Panc1 (cell line): ENCODE measurements at places on chromosomes 2 and 18. TPM values are rescaled to one million over a fixed set of nuclear protein-coding genes. Genes with fewer than 3 reads are reported as not detected.

GRCh38 chr2:155223781-155224406 lies 525.4 kb downstream of the KCNJ3 start:
- peak; percentile 1 for DNase-seq
- no peak overlapping the region for H3K4me3 ChIP-seq
- H3K4me1 ChIP-seq, result no peaks in the 10 kb centered on the region
- no peaks in the 10 kb centered on the region for H3K27me3 ChIP-seq
- H3K36me3 ChIP-seq, result no peaks in the 10 kb centered on the region

RASGRP3 gene
- total RNA-seq, result 2.6 TPM

DNA sequence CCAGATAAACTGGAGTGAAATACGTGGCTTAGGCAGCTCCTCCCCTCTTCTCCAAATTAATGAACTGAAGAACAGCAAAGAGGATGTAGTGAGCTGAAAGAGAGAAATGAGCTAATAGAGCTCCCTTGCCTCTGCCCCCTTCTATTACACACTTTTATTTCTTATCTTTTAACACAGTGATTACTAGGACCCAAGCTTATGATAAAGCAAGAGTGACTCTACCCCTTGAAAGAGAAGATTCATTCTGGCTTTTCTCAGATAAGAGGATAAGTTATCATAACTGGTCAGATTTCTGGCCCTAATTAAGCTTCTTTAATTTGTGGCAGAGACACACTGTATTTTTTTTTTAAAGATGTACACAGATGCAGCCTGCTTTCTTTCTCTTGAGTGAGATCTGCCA lies 102.2 kb downstream of the MSTN start:
- H3K36me3 ChIP-seq, result no peaks in the 10 kb centered on the region
- no peak overlapping the region for H3K27ac ChIP-seq
- H3K27me3 ChIP-seq, result no peaks in the 10 kb centered on the region
- no peaks in the 10 kb centered on the region for H3K4me1 ChIP-seq

GALNT3 gene
- total RNA-seq, result 0.10 TPM

GRCh38 chr2:121596221-121597080 lies 52.8 kb downstream of the CLASP1 start:
- peak overlapping the region; percentile 34 for H3K4me3 ChIP-seq
- H3K36me3 ChIP-seq, result no peaks in the 10 kb centered on the region
- H3K27me3 ChIP-seq, result no peaks in the 10 kb centered on the region
- H3K4me1 ChIP-seq, result peaks cover 12% of the 10 kb centered on the region; the same call in 1 of the 2 replicates
- H3K27ac ChIP-seq, result peak overlapping the region; percentile 79
- DNase-seq, result peak; percentile 64

DNA sequence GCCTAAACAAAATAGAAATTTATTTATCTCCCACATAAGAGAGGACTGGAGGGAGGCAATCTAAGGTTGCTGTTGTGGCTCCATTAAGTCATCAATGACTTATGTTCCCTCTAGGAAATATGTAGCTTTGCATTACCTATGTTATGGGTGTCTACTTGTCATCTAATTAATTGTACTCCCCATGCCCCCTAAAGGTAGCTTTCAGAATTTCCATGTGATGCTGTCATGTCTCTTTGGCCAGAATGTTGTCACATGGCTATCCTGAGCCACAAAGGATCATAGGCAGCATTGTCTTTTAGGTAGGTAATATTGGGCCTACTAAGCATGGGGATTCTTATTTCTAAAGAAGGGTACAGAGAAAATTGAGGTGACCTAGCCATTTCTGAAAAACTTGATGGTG lies 935.6 kb upstream of the FANCL start:
- no peaks in the 10 kb centered on the region for H3K36me3 ChIP-seq
- DNase-seq, result no peak
- no peaks in the 10 kb centered on the region for H3K27me3 ChIP-seq

- H3K27me3 ChIP-seq, result no peaks in the 10 kb centered on the region
- no peaks in the 10 kb centered on the region for H3K36me3 ChIP-seq
- DNase-seq, result peak; percentile 13
- no peak overlapping the region for H3K27ac ChIP-seq
Measured at GRCh38 chr2:80238692-80239469, 65.7 kb downstream of the LRRTM1 start.

CERS6 gene
- 30.3 TPM for total RNA-seq

DNA sequence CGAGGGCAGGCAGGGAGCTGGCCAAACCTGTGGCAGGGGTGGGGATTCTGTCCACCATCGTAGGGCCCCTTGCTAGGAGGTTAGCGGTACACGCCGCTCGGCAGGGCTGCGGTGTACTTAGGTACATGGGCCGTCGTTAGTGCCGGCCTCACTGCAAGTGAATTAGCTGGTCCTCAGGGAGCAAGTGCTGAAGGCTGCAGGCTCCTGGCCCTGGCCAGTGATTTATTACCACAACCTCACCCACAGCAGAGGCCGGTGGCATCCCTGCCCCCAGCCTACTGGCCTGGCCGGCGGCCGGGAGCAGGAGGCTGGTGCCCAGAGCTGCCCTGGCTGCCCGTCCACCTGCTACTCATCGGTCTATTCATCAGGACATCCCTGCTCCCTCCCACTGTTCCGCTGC lies 19.6 kb upstream of the PTMA start:
- H3K36me3 ChIP-seq, result no peaks in the 10 kb centered on the region
- no peak overlapping the region for H3K4me3 ChIP-seq
- no peak for DNase-seq
- H3K27me3 ChIP-seq, result no peaks in the 10 kb centered on the region
- no peak overlapping the region for H3K27ac ChIP-seq

DNA sequence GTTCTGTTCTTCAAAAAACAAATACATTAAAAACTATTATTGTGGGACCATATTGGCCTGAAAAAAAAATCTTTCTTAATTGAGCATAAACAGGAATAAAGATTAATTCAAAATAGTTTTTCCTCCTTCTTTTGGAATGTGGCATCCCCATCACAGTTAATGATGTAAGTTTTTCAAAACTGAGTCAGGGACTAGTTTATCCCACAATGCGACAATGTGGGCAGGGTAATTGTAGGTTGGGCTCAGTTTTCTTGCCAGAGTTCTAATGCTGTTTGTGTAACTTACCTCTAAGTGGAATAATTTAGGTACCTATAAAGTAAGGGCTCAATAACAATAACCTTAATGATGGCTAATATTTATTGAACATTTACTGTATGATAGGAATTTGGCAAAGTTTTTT lies 82.0 kb downstream of the PMS1 start:
- H3K4me1 ChIP-seq, result no peaks in the 10 kb centered on the region
- peaks cover 11% of the 10 kb centered on the region for H3K36me3 ChIP-seq
- H3K27me3 ChIP-seq, result no peaks in the 10 kb centered on the region
- no peak overlapping the region for H3K4me3 ChIP-seq
- no peak for DNase-seq
